Gastrocnemius medialis (tissue), 4 donors: ENCODE measurements at places on chromosomes 1 and 21. TPM values are rescaled to one million over a fixed set of nuclear protein-coding genes. Genes with fewer than 3 reads are reported as not detected.

GPR37L1 gene
- total RNA-seq = 0.10 TPM

SOX13 gene
- total RNA-seq = 15.7 TPM

SELE gene
- total RNA-seq = not detected

MORC3 gene
- total RNA-seq = 34.9 TPM

FCRLA gene
- not detected for total RNA-seq

PTGFR gene
- 3.4 TPM for total RNA-seq

GCSAML gene
- total RNA-seq = not detected
